NCI-H2029 treated with DMSO at 0.1 percent for 48 hours (cell line): ENCODE measurements at places on chromosomes 2 and 18.
A peak's percentile ranks its signal among the peaks of the same experiment; 100 is the strongest.

DNA sequence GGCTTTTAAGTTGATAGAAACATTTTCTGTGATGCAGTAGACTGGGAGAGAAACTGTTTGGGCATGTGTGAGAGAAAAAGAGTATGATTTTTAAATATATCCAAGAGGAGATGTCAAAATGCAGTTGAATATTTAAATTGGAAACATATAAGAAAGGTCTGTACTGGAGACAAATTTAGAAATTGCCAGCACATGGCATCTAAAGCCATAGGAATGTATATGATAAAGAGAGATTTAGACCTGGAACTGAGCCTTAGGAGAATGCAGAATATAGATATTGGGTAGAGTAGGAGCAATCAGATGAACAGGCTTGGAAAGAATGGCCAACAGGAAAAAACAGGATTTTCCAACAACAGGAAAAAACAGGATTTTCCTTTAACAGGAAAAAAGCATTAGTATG is 680.8 kb downstream of the MBD2 start:
- DNase-seq, result no peak

DNA sequence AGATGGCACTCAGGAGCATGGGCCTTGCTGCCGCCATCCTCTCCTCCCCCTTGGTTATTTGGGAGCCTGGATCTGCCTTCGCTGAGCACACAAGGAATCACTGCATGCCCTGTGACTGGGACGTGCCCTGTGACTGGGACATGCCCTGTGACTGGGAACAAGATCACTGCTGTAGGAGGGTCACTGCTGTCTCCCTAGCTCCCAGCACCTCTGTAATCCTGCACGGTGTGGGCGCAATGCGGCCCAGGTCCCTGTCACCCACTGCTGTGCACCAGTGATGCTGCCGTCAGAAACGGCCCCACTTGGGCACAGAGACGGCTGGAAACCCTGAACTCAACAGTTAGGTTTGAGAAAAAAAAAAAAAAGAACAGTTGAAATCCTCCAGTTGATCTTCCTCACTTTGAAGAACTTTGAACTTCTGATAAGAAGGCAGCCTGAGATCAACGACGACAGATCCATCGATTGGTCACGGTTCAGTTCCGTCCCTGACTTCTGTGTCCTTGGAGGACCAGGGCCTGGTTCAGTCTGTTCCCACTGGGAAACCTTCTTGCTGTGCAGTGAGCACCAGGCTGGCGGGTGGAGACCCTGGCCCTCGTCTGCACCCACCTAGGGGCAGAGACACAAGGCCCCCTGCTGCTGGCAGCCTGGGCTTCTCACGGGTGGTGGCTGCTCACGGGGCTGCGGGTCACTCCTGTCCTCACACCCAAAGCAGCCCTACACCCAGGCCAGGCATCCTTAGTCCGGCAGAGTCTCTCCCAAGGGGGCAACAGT is 125.9 kb downstream of the PXDN start:
- DNase-seq, result no peak

- no peak for DNase-seq
These were observed 48.0 kb downstream of the LANCL1 start for GRCh38 chr2:210428393-210429179.

GRCh38 chr2:168340931-168341330 is 93.5 kb upstream of the STK39 start:
- DNase-seq, result no peak

DNA sequence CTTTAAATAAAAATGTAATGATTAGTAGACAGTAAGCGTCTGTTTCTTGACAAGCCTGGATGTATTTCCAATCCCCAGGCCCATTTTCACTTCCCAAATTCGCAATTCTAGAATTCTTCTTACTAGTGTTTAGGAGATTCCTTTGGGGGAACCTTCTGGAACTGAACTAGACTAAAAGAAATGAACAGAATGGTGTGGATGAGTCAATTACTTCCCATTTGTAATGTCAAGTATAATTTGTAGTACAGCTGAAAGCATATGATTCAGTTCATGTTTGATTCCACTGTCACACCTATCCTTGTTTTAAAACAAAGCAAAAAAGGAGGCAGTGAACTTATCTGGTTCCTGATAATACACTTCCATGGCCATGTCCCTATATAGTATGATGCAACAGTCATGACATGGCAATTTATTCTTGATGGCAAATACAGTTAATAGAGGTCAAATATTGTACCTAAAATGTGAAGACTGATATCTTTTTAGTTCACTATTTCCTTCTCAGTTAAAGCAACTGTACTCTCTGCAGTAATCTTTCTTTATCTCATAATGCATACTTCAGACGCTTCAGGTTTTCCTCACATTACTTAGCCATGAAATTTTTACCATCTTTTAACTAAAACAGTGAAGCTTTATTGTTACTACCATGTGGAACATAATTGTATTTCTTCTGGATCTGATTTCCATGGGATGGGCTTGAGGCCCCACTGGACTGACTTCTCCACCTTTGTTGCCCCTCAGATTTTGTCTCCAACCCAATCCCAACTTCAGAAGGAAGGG is 2.0 kb downstream of the IDH1 start:
- no peak for DNase-seq

DNA sequence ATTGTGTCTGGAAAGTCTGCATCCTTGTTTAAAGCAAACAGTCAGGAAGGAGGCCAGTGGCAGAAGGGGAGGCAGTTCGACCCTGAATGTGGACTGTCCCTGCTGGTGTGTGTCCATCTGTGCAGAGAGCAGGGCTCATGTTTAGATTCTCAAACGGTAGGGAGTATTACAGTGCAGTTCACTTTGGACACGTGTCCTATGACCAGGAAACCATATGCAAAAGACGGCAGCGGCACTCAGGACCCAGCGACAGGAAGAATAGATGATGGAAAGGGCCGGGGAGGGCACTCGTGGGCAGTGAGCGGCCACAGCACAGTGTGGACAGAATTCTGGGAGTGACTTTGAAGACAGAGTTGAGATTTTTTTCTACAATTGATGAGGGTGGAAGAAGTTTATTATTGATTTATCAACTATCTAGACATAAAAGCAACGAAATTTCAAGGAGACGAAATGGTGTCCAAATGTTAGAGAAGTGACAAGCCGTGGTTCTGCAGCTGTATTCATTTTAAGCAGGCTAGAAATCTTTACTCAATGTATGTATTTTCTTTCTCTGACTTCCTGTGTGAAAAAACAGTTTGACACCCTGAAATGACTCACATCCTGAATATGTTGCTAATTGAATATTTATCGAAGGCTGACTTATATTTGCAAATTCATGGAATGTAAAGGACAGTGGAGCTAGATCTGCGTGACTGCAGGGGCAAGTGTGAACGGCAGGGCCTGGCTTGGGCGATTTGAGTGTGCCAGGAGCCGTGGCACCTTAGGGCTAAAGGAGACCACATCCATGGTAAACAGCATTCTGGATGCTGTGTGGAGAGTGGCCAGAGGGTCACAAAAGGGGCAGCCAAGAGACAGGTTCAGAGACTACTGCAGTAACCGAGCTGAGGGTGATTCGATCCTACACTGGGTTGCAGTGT is 214.2 kb downstream of the PTGR3 start:
- DNase-seq, result no peak

GRCh38 chr18:47422524-47422923 is 171.1 kb upstream of the SKOR2 start:
- DNase-seq, result no peak

GRCh38 chr2:19810637-19811036 is 91.1 kb downstream of the TTC32 start:
- no peak for DNase-seq

DNA sequence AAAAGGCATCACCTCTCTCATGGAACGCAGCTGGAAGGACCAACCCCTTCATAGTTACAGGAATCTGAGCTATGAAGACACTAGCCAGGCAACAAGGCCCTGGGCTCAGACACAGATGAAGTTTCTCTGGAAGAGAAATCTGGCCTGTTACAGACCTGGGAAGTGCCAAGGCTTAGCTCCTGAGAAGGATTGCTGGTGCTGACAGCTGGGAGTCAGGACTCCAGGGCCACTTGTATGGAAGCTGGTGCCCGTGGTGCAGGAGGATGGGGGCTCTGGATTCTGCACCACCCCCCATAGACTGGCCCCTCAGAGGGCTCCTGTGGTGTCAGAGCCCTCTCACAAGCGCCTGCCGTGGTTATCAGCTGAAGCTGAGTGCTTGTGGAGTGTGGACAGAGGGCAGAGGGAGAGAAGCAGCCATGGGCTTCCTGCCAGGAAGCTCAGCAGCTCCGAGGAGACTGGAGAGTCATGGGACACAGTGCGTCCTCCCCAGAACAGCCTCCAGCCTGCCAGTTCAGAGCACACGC is 87.3 kb upstream of the LCLAT1 start:
- peak; percentile 17 for DNase-seq

- DNase-seq, result no peak
These were observed 321.0 kb downstream of the RND3 start for GRCh38 chr2:150166313-150167051.

DNA sequence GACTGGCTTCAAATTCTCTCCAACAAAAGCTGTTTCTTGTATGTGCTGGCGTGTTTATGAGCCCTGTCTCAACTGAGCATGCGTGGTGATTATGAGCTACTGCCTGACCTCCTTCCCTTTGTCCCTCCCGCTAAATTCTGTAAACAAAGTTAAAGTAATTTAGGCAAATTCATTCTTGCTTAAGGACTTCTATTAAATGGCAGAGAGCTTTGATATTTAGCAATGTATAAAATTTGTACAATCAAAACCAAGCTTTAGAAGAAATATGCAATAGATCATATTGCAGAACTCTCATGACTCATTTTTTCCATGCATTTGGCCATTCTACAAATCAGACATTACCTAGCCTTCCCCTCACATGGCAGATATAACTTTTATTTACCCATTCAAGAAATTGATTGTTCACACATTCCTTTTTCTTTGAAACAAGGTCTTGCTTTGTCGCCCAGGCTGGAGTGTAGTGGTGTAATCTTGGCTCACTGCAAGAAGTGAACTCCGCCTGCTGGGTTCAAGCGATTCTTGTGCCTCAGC is 18.2 kb downstream of the IGFBP2 start:
- DNase-seq, result no peak

DNA sequence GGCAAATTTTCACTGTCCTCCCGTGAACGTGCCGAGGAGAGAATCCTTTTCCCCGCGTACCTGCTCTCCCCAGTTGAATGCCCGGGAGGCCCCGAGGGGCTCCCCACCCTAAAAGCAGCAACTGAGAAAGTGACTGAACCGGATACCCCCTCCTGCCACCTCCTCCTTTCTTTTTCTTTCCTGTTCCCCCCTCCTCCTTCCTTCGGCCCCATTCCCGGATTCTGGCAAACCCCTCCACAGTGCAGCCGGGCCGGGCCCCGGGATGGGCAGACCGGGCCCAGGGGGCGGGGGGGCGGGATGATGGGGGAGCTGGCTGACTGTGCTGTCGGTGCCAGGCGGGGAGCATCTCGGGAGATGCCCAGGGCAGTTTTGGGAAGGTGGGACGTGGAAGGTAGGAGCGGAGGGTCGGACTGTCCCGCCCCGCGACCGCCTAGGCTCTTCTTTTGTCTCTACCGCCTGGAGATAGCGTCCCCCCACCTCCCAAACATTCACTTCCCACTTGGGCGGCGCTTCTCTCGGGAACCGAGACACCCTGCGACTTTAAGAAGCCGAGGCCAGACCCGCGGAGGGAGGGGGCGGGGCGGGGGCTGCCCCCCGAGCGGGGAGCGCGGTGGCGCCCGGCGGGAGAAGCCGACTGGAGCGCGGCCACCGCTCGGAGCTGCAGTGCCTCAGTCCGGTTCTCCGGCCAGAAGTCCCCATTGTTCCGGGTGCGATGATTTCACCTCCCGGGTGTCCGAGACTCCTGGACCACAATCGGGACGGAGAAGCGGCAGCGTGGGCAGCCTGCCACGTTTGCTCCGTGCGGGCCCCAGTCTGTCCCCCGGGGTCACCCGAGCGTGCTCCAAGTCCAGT is 8.2 kb downstream of the DLX2 start:
- DNase-seq, result no peak

DNA sequence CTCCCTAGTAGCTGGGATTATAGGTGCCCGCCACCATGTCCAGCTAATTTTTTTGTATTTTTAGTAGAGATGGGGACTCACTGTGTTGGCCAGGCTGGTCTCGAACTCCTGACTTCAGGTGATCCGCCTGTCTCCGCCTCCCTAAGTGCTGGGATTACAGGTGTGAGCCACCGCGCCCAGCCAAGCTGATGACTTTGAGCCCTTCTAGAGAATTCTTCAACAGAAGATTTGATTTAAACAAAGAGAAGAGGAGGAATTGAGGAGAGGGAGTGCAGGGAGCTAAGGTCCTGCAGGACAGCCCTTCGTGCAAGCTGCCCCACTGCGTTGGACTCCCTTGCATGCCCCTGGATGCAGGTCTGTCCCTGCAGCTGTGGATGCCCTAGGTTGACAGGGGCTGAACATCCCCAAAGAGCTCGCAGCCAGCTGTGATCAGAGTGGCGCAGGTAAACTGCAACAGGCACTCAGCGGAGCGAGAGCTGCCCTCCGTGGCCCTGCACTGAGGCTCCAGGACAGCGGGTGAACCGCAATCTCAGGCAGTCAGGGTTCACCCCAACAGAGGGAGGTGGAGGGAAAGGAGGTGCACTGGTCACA is 13.7 kb downstream of the ADRA2B start:
- no peak for DNase-seq

GRCh38 chr2:183390109-183390508 is 265.9 kb downstream of the NUP35 start:
- DNase-seq, result no peak

DNA sequence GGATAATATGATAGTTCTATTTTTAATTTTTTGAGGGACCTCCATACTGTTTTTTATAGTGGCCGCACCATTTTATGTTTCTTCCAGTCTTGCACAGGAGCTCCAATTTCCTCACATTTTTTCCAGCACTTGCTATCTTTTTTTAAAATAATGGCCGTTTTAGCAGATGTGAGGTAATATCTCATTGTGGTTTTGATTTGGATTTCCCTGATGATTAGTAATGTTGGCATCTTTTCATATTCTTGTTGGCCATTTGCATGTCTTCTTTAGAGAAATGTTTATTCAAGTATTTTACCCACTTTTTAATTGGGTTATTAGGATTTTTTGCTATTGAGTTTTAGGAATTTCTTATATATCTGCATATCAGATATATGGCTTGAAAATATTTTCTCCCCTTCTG is 29.9 kb upstream of the NAPG start:
- no peak for DNase-seq
